Upper lobe of right lung (tissue), 1 donor: ENCODE measurements at places on chromosomes 16 and 17. TPM values are rescaled to one million over a fixed set of nuclear protein-coding genes. Genes with fewer than 3 reads are reported as not detected.

Gene TXNL4B
- total RNA-seq = 11.5 TPM

Gene C16orf46
- 1.5 TPM for total RNA-seq

Gene HEATR9
- total RNA-seq = 0.17 TPM

Gene COX6A2
- not detected for total RNA-seq

Gene ABCC11
- total RNA-seq = not detected

Gene CSF3
- total RNA-seq = 1.2 TPM

Gene ABCA6
- 36.3 TPM for total RNA-seq

DNA sequence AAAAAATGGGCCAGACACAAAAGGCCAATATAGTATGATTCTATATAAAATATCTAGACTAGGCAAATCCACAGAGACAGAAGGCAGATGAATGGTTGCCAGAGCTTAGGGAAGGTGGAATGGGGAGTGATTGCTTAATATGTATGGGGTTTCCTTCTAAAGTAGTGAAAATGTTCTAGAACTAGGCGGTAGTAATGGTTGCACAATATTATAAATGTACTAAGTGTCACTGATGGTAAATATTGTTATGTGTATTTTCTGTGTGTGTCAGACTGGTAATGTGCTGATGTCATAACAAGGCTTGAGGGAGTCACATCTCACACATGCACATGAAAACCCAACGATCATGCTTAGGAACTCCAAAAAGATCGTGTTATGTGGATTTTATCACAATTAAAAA, 106.9 kb upstream of the SIAH1 start:
- no peak for DNase-seq

GRCh38 chr17:16942141-16943031, 29.5 kb downstream of the TNFRSF13B start:
- DNase-seq = peak; percentile 64

DNA sequence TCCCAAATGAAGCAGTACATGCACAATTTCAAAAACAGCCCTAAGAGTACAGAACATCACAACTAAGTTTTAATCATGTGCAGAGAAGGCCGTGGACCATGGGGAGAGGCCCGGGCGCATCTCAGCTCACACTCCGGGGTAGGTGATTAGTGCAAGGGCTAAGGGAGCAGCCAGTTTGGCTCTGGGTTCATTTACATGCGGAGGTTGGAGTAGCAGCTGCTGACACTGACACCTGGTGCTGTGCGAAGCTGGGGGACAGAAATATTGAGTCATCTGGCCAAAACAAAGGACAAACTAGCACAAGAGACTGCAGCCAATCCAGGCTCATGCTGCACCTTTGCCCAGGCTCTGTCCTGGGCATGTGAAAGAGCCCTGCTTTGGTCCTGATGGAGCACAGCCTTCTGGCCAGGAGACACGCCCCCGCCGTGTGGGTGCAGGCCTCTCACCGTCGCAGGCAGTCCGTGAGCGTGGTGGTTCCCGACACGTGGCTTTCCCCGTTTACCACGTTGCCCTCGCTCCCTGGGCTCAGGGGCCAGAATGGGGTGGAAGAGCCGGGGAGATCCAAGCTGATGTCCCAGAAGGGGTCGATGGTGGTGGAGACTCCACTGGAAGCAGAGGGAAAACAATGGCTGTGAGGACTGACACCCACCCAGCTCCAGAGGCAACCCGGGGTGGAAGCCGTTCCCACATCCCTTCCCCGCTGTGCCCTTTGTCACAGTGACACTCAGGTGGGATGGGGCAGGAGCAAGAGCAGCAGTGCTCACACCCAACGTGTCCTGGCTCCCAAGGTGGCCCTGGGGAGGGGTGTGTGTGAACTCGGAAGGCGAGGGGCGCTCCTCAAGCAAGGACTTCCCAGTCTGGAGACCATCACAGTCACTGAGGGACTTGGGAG, 31.9 kb downstream of the USP22 start:
- peak; percentile 61 for DNase-seq

GRCh38 chr17:76709077-76709950, 1.5 kb downstream of the MXRA7 start:
- DNase-seq = peak; percentile 73

DNA sequence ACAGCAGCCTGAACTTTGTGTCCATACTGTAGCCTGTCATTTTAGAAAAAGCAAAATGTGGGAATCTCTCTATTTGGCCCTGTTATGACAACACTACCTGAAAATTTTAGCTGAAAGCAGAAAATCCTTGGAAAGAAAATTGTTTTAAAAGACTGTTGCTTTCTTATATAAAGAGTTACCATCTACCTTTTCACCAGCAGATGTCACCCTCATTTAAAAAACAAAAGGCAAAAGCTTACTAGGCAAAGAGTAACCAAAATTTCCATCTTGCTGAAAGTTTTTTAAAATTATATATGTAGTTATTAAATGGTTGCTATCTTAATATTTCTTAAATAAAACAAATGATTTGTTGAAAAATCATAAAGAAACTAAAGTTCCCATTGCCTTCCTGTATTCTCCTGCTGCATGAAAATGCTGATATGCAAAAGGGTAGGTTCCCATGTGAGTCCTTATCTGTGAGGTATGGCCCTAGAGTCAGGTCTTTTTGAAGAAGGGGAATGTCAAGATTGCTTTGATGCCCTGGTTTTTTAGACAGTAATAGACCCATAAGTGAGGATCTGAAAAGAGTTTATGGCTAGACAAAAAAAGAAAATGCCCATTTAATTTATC, 61.0 kb downstream of the TNRC6C start:
- no peak for DNase-seq

- no peak for DNase-seq
These were observed 21.1 kb downstream of the MEOX1 start for GRCh38 chr17:43640491-43641252.

DNA sequence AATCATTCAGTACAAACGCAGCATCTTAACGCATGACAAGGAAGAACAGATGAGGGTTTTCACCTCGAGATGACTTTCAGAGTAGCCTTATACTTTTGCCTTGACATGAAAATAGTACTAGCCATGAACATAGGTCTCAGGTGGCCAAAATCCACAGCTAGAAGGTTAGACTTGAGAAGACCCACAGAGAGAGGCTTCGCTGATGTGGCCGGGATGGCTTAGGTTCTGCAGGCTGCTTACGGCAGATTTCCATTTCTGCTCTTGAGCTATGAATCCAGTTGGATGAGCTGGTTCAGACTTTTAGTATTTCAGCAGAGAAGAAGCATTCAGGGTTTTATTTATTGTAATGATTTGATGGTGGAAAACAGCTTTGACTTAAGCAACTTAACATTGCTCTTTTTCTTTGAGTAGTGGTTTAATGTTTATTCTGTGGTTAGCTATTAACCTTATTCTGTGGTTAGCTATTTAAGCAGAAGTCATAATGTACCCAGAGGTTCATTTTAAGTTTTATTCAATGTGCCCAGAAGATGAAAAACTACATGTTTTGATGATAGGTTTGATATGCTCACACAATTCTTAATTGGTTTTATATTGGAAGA, 7.6 kb downstream of the KRT24 start:
- no peak for DNase-seq

GRCh38 chr17:16442594-16443510, 27.5 kb downstream of the TRPV2 start:
- DNase-seq = no peak

GRCh38 chr16:14339694-14340093, 268.6 kb downstream of the MRTFB start:
- DNase-seq = no peak

GRCh38 chr17:72345088-72345487, 224.3 kb downstream of the SOX9 start:
- DNase-seq = no peak

- DNase-seq = no peak
These were observed 26.6 kb downstream of the GNGT2 start for GRCh38 chr17:49183801-49184200.

DNA sequence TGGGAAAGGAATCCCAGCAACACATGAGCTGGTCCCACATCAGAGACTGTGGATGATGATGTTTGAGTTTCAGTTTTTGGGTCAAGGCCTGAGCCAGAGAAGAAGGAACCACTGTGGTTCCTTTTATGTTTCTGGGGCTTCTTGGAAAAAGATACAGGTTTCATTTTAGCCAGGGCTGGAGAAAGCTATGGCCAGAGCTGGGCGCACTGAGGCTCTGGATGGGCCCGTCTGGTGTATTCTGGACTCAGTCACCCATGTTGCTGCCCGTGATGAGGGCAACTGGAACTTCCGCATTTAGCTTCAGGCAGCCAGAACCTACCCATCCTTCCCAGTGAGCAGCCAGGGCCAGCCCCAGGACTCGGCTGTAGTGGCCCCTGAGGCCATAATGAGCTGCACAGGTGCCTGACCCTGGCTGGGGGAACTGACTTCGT, 15.0 kb upstream of the PITPNA start:
- no peak for DNase-seq

- peak; percentile 27 for DNase-seq
These were observed 62.0 kb downstream of the RPH3AL start for GRCh38 chr17:290626-291025.

DNA sequence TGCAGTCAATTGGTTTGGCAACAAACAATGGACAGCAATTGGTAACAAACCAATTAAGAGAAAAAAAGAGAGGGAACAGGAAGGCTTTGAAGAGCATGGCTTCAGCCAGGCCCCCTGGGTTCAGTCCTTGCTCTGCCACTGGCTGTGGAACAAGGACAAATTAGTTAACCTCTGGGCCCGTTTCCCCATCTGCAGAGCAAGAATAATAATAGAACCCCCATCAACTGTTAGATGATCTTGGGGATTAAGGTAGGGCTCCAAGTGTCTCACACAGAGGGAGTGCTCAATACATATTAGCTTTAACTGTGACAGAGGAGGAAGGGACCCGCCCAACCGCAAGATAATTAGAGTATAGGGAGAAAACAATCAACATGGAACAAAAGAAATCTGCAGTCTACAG, 55.2 kb downstream of the PECAM1 start:
- no peak for DNase-seq

DNA sequence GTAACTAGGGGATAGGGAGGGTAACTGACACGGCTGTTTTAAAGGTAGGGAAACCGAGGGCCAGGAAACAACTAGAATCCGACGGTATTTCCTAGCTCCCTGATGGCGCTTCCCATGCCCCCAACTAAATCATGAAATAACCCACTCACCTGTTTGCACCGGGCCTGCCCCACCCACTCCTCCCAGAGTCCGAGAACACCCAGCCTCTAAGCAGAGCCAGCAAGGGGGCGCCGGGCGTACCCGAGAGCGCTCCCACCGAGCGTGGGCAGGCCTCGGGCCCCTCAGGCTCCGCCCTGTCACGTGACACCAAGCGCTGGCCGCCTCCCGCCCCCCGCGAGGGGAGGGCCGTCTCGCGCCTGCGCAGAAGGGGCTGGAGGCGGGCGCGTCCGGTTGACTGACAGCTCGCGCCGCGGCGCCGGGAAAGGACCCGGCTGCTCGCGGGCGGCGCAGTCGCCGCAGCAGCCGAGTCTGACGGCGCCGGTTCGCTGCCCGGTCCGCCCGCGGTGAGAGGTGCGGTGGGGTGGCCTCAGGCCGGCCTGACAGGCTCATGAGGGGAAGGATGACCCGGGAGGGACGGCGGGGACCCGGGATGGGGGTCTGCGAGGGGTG, at the start of gene KIAA0513:
TSS of gene KIAA0513 (plus strand) at position 447 of the 609 bp plus-strand sequence. CDS start 39,277 bp downstream, outside the sequence.
- peak; percentile 97 for DNase-seq

GRCh38 chr16:29877266-29877961, 14.4 kb upstream of the CDIPT start:
- peak; percentile 82 for DNase-seq

DNA sequence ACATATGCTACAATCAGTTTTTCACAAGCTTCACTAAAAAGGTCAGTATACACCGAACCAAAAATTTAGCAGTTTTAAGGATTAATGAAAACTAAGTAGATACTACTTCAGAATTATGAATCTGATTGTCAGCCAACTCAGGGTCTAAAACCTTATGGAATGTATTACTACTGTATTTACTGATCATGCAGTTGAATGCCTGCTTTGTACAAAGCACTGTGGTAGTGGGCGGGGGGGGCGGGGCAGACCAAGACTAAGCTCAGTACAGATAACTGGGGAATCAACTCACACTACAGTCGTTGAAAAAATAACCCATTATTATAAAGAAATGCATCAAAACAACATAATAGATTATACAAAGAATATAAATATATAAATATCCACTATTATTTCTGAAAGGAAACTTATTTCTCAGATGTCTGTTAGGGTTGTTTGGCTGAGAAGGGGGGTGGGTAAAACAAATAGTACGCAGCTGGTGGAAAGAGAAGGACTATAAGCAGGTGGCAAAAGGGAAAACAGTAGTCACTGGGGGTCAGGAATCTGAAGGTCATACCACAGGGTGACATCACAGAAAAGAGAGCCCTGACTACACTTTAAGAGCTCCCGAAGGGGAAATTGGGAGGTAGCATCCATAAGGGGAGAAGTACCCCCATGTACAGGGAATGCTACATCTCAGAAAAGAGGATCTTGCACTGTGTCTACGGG, 109.4 kb upstream of the AXIN2 start:
- no peak for DNase-seq

- DNase-seq = peak; percentile 97
These were observed 8.9 kb downstream of the TSR3 start for GRCh38 chr16:1342526-1343427.

DNA sequence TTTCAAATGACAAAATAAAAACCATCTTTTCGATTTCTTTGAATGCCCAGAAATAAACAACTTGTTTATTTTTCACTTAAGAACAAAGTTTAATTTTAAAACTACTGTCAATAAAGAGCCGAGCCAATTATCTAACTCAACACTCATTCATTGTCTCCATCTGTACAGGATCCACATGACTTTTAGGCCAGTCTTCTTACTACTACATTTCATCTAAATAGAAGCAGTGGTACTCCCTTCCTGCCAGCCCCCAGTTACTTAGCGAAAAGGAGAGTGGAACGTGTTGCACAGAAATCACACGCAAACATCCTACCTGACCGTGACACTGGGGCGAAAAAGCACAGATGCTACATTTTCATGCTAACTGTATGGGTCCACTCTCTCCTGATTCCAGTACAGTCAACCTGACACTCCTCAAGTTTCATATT, 1.2 kb downstream of the GNA13 start:
- no peak for DNase-seq

DNA sequence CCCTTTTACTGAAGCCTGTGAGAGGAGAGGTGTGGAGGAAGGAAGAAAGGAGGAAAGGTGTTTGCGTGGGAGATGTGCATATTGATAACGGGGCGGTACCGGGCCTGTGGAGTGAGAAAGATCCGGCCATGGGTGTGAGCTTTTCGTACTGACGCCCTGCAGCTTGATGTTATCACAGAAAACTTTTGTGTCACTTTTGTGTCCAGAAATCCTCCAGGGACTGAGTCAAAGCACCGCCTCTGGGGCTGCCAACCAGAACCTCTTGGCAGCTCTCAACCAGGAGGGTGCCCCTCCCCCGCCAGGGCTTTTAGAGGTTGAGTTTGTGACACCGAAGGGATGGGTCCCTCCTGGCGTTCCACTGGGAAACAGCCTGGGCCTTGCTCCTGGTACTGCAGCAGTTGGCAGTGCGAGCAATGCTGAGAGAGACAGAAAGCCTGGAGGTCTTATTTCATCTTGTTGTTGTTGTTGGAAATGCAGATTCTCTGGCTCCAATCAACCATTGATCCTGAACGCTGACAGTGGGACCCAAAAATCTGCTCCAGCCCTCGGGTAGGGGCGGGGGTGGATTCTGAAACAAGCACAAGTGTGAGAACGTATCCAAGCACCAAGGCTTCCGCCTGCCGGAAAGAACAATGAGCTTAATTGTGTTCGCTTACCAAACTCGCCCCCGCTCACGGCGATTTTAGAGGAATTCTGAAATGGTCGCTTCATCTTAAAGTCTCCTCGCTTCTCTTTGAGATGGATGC, 65.0 kb downstream of the CRISPLD2 start:
- DNase-seq = no peak
